ENCODE measurements at places on chromosomes 3 and 15.

- no peak for DNase-seq
These were observed 455.0 kb upstream of the THBS1 start for GRCh38 chr15:39125904-39126303.

GRCh38 chr3:15326037-15326436 lies 6.3 kb downstream of the SH3BP5 start:
- DNase-seq, result no peak

- DNase-seq, result no peak
These were observed 30.2 kb downstream of the DAG1 start for GRCh38 chr3:49500205-49500731.

DNA sequence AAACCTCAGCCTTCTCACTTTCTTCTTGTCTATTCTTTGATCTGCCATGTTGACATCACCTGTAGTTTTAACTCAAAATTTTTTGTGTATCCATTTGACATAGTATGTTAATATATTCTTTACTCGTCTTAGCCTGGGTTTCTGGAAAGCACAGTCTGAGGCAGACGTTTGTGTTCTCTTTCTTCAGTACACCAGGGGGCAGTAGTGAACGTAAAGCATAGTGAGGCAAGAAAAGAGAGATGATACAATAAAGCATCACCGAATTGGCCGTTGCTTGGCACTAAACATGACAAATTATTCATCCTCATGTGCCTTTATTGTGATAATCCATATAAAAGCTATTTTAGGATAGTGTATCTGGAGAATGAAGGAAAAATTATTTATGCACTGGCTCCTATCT lies 141.0 kb upstream of the MYRIP start:
- DNase-seq, result no peak

DNA sequence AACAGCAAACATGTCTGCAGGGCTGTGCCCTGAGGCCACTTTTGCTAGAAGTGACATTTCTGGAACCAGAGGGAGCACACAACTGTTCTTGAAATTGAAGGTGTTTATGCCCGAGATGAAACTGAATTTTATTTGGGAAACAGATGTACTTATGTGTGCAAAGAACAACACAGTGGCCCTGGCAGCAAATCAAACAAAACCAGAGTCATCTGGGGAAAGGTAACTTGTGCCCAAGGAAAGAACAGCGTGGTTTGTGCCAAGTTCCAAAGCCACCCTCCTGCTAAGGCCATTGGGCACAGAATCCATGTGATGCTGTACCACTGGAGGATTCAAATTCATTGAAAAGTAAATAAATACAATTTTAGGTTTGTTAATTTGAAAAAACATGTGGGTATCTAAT lies 31.2 kb upstream of the RARRES1 start:
- DNase-seq, result no peak

DNA sequence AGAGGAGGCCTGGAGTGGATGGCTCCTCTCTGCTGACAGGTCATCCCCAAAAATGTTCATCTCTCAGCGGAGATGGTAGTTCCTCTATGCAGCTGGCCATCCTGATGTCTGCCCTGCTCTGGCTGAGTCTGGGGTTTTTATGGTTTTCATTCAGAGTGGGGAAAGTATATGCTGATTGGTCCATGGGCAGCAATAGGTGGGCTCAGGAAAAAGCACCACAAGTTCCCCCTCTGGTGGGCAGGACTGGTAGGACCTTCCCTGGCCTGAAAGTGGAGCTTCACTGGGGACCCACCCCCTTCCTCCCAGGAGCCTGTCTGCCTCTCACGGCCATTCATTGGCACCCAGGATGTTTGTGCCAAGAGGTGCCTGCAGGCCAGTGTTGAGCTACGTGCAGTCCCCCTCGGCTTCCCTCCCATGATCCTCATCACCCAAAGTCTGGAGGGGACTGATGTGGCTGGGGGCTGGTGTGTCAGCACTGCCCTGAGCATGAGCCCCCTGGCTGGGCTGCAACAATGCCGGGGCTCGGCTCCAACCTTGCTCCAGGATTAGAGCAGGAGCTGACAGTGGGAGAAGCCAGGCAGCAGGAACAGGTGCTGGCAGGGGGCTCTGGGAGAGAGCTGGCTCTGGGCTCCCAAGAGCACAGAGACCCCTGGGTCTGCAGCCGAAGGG lies 13.1 kb upstream of the BLOC1S6 start:
- DNase-seq, result no peak

DNA sequence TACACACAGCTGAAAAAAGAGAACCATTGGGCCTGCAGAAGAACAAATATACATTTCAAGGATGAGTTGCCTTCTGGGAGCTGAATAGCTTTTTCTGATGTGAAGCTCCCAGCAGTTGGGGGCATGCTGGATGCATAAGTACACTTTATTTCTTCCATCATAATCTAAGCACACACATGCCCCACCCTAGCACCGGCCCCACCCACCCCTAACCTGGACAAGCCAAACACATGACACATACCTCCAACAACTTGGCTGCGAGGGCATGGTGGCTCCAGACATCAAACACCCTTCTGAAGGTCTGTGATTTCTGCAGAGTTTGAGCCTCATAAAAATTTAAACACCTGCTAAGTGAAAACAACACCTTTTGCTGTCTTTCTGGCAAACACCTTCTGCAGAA lies 307.2 kb upstream of the TRIM42 start:
- DNase-seq, result no peak

GRCh38 chr3:112856537-112856936 lies 9.9 kb upstream of the CD200R1L start:
- DNase-seq, result no peak

GRCh38 chr15:88106074-88106473 lies 150.5 kb downstream of the NTRK3 start:
- no peak for DNase-seq

DNA sequence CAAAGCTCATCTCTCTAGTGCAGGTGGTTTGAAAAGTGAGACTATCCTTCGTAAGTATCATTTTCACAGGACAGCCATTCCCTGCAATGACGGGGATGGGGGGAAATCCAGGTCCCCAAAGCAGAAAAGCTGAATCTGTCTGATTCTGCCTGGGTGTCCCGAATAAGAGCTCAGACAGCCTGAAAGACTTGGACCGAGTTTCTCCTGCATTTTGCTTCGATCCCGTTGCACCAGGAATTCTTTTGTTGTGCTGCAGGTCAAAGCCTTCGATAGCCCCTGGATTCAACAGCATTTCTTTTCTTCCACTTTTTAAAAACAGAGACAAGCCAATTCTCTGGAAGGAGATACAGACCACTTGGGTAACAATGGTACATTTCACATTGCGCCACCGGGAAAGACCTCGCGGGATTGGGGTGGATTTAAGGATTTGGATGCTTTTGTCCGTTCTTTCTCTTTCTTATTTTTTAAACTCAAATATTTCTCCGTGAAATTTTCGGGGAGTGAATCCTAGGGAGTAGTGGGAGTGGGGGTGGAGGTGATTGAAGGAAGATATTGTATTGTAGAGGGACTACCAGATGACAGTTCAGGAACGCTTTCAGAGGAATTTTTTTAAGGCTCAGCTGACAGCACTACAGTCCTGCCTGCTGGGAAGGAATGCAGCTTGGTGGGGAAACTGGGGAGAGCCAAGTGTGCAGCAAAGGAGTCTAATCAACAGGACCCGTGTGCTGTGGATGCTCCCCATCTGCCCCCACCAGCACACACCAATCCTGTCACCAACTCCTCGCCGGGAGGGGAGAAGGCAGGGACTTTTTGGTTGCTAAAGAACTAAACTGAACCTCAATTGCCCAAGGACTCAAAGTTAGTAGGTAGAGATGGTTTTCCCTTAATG lies 2.6 kb downstream of the SLITRK3 start:
- no peak for DNase-seq
